ENCODE measurements at places on chromosomes 5 and 9. TPM values are rescaled to one million over a fixed set of nuclear protein-coding genes. Genes with fewer than 3 reads are reported as not detected.

The TPPP gene
- 0.10 TPM for total RNA-seq

The TNC gene
- total RNA-seq, result 0.05 TPM

The IFNA2 gene
- total RNA-seq, result not detected

The LEAP2 gene
- total RNA-seq, result 2.0 TPM

The CPEB4 gene
- total RNA-seq, result 7.8 TPM

The PDGFRB gene
- 0.14 TPM for total RNA-seq

The FOXD4L5 gene
- total RNA-seq, result not detected

The GZMA gene
- total RNA-seq, result 0.24 TPM

The SLC6A18 gene
- total RNA-seq, result not detected

The TLX3 gene
- total RNA-seq, result not detected

The GABRA6 gene
- not detected for total RNA-seq

The C9orf72 gene
- 23.3 TPM for total RNA-seq

The TBCA gene
- 168 TPM for total RNA-seq

The MEIKIN gene
- 1.9 TPM for total RNA-seq

The PCDHA10 gene
- not detected for total RNA-seq

The GHR gene
- not detected for total RNA-seq

The SEC61B gene
- 105 TPM for total RNA-seq

The TMOD1 gene
- 1.4 TPM for total RNA-seq

The WDR5 gene
- total RNA-seq, result 40.4 TPM

The PKD2L2 gene
- not detected for total RNA-seq

The ZNF484 gene
- total RNA-seq, result 6.5 TPM

The SURF1 gene
- 24.9 TPM for total RNA-seq

The CCL28 gene
- 5.4 TPM for total RNA-seq

The PDE8B gene
- 0.14 TPM for total RNA-seq

The ADAMTS2 gene
- total RNA-seq, result not detected

The PFN3 gene
- not detected for total RNA-seq

The MTX3 gene
- 6.1 TPM for total RNA-seq

The TXNDC8 gene
- not detected for total RNA-seq

The PCDHB10 gene
- not detected for total RNA-seq

The SLC46A2 gene
- not detected for total RNA-seq

The MYMK gene
- not detected for total RNA-seq

The GFI1B gene
- not detected for total RNA-seq

The LCN12 gene
- total RNA-seq, result 1.1 TPM

The SNCAIP gene
- not detected for total RNA-seq

The SPINK13 gene
- total RNA-seq, result not detected

The TMEFF1 gene
- total RNA-seq, result 0.27 TPM

The SLC6A19 gene
- not detected for total RNA-seq

The ARHGEF39 gene
- 28.9 TPM for total RNA-seq

The USP20 gene
- 54.7 TPM for total RNA-seq

The PHF19 gene
- 295 TPM for total RNA-seq

The PCDHA13 gene
- total RNA-seq, result not detected

The UTP15 gene
- total RNA-seq, result 28.5 TPM

The FOXI1 gene
- total RNA-seq, result not detected

The SLIT3 gene
- total RNA-seq, result 0.43 TPM

The CARD9 gene
- 0.12 TPM for total RNA-seq

The BARX1 gene
- total RNA-seq, result 0.17 TPM

The CACFD1 gene
- 0.35 TPM for total RNA-seq

The SPATA24 gene
- 6.0 TPM for total RNA-seq

The LCN9 gene
- total RNA-seq, result not detected

The TAF7 gene
- 57.9 TPM for total RNA-seq

The CFAP90 gene
- not detected for total RNA-seq

The RNF183 gene
- not detected for total RNA-seq

The LECT2 gene
- total RNA-seq, result not detected

The TSSK1B gene
- total RNA-seq, result not detected

The MRRF gene
- 51.0 TPM for total RNA-seq

The CCDC152 gene
- 8.1 TPM for total RNA-seq

The COL5A1 gene
- not detected for total RNA-seq
